Sigmoid colon (tissue), 7 donors: ENCODE measurements at places on chromosomes 11 and 22. TPM values are rescaled to one million over a fixed set of nuclear protein-coding genes. Genes with fewer than 3 reads are reported as not detected.

- no peak for DNase-seq
These were observed 15.1 kb downstream of the LIMK2 start for GRCh38 chr22:31227186-31227585.

DNA sequence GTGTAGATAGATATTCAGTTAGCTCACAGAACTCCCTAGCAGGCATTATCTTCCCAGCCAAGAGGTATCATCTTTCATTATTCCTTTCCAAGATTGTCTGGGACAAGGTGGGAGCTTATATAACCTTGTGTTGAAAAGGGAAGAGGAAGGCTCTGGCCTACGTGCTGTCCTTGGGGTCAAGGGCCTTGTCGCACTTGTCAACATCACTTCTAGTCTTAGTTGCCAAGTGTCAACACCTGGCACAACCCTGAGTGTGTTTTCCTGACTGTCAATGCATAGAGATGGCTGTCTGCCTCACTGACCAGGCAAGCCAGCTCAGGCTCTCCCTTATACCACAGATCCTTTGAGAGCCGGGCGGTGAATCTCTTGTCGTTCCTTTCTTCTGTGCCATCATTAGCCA lies 331.9 kb downstream of the CNTN5 start:
- DNase-seq = no peak

DNA sequence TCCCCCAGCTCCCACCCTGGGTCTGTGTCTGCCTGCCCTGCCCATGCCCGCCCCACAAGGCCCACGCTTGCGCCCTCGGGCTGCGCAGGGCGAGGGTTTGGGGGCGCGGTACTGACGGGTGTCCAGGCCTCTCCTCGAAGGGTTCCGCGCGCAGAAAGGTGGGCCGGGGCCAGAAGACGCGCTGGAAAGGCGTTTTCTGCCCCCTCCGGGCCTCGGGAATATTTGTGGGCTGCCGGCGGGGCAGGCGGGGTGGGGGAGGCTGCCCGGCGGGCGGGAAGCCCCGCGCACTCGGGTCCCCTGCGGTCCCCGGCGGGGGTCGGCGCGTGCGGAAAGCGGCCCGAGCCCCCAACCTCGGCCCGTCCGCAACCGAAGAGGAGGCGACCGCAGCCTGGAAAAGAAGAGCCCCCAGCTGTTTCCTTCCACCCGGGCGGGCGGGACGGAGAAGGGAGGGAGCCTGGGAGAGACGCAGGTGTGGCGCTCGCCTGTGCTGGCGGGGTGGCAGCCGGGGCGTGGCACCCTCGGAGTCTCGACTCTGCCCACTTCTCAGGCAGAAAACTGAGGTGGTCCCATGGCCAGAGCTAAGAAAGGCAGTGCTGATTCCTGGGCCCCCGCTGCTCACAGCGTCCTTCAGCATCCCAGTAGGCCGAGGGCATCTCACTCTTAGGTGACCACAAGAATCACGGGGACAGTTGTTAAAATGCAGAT lies 59.0 kb downstream of the THAP12 start:
- DNase-seq = no peak

Gene SCO2
- not detected for total RNA-seq

Gene SLC17A6
- total RNA-seq = not detected

Gene ILK
- total RNA-seq = 607 TPM

- DNase-seq = peak; percentile 66
These were observed 11.9 kb downstream of the B3GNT6 start for GRCh38 chr11:77046060-77046501.

Gene PANX1
- 25.0 TPM for total RNA-seq

Gene SCGB1A1
- not detected for total RNA-seq

Gene ZNF215
- 0.49 TPM for total RNA-seq

Gene RIMBP3B
- total RNA-seq = not detected

- DNase-seq = no peak
These were observed 25.1 kb upstream of the PLAAT3 start for GRCh38 chr11:63639199-63639832.

Gene DGKZ
- total RNA-seq = 22.5 TPM

GRCh38 chr22:29674121-29674520 lies 45.7 kb upstream of the CABP7 start:
- no peak for DNase-seq

Gene KCNK4
- not detected for total RNA-seq

DNA sequence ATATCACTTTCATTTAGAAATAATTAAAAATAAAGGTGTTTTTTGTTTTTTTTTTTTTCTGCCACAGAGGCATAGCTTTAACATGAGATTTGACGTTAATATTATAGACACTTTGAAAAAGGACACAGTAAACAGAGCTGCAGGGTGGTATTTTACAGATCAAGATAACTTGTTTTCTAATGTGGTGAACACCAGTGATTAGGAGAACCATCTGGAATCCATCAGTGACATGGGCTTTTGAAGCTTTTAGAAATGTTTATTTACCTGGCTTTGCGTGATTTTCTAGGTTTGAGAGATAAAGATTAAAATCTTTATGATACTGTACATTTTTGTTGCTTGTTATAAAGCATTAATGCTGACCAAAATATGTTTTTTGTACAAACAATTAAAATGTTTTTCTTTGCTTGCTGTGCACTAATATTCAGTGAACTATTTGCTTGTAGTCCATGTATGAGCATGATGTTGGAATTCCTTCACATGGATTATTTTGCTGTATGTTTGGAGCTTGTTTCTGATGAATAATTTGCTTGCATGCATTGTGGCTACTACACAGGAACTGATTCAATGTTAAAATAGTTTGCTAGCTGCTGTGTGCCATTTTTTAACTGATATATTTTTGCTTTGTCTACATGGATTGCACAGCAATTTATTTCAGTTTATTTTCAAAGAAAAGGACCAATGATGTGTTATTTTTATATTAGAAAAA lies 352.1 kb upstream of the NARS2 start:
- DNase-seq = no peak

DNA sequence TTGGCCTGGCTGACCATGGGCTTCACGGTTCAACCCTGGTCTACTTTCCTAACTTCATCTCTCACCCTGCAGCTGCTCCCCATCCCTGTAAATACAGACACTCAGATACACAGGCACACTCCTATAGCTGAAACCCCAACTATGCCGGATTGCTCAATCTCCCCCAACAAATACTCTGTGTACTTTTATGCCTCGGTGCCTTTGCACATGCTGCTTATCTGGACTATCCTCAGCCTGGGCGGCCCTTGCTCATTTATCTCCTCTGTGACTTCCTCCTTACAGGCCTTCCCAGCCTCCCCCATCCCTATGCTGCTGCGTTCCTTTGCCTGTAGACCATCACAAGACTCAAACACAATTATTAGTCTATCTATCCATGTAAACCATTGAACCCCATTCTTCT lies 76.6 kb downstream of the PKNOX2 start:
- DNase-seq = no peak

GRCh38 chr11:17591293-17591692 lies 44.2 kb downstream of the OTOG start:
- DNase-seq = peak; percentile 53

DNA sequence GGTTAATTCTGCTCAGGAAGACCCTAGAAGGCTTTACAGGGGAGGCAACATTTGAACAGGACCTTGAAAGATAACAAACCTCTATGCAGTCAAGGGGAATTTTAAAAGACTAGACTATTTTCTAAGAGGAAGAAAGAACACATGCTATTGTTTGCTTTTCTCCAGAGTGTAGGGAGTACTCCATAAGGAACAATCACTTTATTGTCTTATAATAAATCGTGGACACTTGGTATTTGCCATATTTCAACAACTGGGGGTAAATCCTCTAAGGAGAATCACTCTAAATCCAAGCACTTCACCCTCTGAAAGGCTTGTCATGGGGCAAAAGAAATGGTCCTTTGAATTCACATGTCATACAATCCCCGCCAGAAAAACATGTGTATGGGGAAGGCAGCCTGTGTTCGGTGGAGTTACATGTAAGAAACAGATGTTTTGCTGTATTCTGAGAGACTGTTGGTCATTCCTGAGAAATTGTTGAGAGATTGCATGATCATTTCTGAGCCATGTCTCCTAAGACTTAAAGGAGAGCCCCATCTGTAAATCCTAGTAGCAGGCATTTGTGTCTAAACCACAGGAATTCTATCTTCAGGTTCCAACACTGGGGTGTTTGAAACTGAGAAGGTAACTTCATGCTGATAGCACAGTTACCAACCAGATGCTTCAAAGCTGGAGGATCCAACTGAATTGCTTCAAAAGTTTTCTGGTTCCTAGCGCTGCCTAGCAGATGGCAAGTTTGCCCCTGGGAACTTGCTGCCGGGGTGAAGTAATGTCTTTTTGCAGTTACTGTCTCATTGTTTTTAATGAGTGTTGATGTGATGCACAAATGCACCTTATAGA lies 66.8 kb downstream of the FZD4 start:
- DNase-seq = no peak

- no peak for DNase-seq
These were observed 113.3 kb downstream of the FAM76B start for GRCh38 chr11:95676308-95676707.

Gene DCDC1
- not detected for total RNA-seq

GRCh38 chr11:85961930-85962363 lies 106.8 kb downstream of the CCDC83 start:
- no peak for DNase-seq

DNA sequence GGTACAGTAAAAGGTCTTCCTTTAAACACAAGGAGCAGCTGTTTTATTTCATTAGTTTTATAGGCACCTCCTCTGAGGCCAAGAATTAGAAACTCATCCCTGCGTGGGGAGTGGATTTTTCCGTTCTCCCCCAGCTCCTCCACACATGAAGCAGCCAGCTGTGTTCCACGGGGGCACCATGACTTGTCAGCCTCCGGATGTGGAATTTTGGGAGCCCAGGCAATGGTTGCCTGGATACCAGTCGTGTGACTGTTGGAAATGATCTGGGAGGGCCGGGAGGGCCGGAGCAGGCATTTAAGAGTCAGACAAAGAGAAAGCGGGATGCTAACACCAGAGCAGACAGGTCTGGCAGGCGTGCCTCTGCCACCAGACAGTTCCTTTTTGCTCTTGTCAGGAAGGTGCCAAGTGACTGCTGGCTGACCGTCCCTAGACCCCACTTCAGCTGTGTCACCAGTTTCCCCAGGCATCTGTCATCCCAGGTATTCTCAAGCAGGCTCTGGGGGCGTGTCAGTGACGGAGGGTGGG lies 15.9 kb upstream of the CDC42EP2 start:
- DNase-seq = peak; percentile 96

DNA sequence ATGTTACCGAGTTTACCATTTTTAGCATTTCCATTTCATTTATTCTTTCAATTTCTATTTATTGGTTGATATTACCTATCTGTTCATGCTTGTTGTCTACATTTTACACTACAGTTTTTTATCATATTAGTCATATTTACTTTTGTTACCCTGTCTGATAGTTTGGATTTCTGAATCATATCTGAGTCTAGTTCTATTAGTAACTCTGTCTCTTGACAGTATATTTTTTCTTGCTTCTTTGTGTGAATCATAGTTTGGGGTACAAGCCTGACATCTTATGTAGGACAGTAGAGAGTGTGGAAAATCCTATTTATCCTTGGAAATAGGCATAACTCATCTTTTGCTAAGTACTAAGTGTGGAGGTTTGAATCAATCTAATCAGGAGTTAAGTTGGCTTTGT lies 263.9 kb upstream of the SESN3 start:
- DNase-seq = no peak

Gene SERHL2
- 2.8 TPM for total RNA-seq

Gene CDON
- 48.9 TPM for total RNA-seq

Gene GAS2L1
- total RNA-seq = 16.4 TPM

DNA sequence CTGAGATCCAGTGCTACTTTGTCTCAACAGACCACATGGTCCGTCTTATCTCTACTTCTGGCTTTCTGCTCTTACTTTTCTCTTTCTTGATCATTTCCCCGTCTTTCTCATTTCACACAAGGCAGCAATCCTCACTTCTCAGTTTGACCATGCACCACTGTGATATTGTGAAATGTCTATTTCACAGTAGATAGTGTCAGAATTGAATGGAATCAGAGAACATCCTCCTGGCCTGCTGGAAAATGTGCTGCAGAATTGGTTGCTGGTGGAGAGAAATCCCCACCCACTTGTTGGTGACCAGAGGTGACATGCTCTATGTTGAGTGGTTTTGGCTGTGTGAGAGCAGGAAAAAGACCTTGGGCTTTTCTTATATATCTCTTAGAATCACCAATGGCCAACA lies 57.8 kb upstream of the RCN1 start:
- no peak for DNase-seq

Gene SCARF2
- 10.2 TPM for total RNA-seq
